CD4-positive, alpha-beta T cell treated with Interleukin-4 for 4 hours (primary cell): ENCODE measurements at places on chromosomes 7 and 10.

- DNase-seq, result no peak
Observed at GRCh38 chr10:274866-275265, 139.6 kb downstream of the ZMYND11 start.

DNA sequence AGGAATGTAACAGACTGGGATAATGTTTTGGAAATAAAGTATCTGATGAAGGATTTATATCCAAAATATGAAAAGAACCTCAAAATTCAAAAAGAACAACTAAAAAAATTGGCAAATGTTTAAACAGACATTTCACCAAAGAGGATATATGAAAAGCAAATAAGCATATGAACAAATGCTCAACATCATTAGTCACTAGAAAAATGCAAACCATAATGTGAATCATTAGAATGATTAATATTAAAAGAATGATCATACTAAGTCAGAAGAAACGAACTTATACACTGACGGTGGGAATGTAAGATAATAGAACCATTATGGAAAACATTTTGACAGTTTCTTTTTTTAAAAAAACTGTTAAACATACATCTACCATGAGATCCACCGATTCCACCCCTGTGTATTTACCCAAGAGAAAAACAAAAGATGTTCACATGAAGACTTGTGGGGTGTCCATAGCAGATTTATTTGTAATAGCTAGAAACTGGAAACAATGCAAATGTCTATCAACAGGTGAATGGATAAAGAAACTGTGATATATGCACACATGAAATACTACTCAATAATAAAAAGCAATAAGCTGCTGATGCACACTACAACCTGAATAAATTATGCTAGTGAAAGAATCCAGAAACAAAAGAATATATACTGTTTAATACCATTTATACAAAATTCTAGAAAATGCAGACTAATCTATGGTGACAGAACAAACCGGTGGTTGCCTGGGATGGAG lies 35.7 kb downstream of the PRKG1 start:
- no peak for DNase-seq

DNA sequence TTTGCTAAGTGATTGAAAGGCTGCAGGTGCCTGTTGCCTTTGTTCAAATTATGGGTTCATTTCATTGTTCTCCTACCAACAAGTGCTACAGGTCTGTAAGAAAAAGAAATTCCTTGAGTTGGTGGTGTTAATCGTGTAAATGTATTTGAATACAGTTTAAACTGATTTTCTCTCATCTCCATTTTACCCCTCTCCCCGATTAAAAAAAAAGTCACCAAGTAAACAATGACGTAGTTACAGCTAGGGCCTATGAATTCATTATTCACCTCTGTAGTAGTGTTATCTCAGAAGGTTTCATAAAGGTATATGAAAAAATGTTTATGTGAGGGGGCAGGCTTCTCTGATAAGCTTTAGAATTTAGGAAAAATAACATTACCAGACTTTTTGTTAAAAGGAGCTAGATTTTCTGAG lies 1.1 kb downstream of the REEP3 start:
- peak; percentile 47 for DNase-seq

- no peak for DNase-seq
Observed at GRCh38 chr10:22998091-22998490, 70.2 kb downstream of the ARMC3 start.

GRCh38 chr7:81752318-81752714 lies 17.5 kb downstream of the HGF start:
- DNase-seq, result no peak

- DNase-seq, result no peak
Observed at GRCh38 chr7:132453826-132454225, 122.4 kb downstream of the PLXNA4 start.

GRCh38 chr10:8721650-8722049 lies 667.2 kb downstream of the GATA3 start:
- DNase-seq, result no peak

GRCh38 chr7:138477581-138477980 lies 17.5 kb downstream of the TRIM24 start:
- DNase-seq, result no peak

GRCh38 chr10:124160176-124160575 lies 66.8 kb upstream of the CHST15 start:
- DNase-seq, result no peak

DNA sequence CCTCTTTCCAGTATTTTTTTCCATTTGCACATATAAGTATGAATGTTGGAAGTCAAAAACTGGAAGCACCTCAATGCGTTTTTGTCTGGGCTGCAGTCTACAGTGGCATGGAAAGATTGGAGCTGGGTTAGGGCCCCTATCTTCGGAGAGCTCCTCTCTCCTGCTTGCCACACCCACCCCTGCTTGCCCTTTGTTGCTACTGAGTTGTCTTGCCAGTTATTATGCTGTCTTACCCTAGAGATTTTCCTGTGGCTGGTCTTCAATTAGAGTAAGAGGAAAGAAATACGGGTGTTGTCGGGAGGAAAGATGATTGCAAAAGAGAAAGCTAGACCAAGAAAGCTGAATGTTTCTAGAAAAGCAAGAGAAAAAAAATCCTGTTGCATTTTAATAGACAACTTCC lies 228.9 kb upstream of the CELF2 start:
- no peak for DNase-seq

DNA sequence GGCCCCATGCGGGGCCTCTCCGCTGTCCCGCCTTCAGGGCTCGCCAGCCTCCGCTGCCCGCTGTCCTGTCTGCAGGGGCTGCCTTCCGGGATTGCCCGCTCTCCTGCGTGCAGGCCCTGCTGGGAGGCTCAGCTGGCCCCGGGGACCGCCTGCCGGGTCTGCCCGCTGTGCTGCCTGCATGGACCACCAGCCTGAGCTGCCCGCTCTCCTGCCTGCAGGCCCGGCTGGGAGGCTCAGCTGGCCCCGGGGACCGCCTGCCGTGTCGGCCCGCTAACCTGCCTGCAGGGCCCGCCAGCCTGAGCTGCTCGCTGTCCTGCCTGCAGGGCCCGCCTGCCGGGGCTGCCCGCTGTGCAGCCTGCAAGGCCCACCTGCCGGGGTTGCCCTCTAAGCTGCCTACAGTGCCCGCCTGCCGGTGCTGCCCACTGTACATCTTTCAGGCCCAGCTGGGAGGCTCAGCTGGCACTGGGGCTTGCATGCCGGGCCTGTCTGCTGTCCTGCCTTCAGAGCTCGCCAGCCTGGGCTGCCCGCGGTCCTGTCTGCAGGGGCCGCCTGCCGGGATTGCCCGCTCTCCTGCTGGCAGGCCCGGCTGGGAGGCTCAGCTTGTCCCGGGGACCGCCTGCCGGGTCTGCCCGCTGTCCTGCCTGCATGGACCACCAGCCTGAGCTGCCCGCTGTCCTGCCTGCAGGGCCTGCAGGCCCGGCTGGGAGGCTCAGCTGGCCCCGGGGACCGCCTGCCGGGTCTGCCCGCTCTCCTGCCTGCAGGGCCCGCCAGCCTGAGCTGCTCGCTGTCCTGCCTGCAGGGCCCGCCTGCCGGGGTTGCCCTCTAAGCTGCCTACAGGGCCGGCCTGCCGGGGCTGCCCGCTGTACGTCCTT lies 165.1 kb downstream of the GLRX3 start:
- DNase-seq, result peak; percentile 54

- no peak for DNase-seq
Observed at GRCh38 chr10:113038183-113038582, 88.1 kb downstream of the TCF7L2 start.

- DNase-seq, result no peak
Observed at GRCh38 chr7:32036557-32036956, 33.6 kb downstream of the PDE1C start.

- DNase-seq, result no peak
Observed at GRCh38 chr10:103733045-103733419, 122.3 kb downstream of the SH3PXD2A start.

GRCh38 chr7:22860784-22861482 lies 38.3 kb upstream of the TOMM7 start:
- DNase-seq, result peak; percentile 27

- DNase-seq, result no peak
Observed at GRCh38 chr10:79492839-79493238, 19.5 kb upstream of the EIF5AL1 start.

DNA sequence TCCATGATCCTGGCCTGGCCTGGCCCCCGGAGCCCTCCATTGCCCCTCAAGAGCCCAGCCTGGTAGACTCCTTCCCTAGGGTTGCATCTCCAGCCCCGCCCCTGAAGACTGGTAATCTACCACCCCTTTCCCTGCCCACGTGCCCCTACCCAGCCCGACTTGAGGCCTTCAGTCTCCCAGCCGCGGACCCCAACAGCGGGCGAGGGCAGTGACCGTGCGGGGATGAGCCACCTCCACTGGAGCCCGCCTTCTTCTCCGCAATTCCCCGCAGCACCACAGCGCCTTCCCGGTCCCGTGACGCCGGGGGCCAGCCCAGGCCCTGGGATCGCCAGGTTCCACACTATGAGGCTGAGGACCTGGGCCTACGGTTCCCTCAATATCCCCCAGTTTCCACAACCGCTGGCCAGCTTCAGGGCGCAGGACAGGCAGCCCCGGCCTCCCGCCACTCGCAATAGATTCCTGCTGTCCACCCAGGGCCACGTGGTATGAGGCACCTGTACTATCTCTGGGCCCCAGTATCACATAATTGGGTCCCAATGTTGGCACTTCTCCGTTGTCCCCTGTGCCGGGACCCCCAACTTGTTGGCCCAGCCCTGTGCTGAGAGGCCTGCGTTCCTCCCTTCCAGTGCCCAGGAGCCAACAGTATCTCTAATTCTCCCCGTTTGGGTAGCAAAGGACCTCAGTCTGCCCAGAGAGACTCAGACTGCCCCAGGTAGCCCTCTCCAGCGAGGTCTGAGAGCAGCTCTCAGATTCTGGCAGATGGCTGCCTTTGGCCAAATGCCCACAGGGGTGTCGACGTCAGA lies 1.1 kb upstream of the GPRIN2 start:
- no peak for DNase-seq
